ENCODE measurements at places on chromosomes 16 and 17.

GRCh38 chr16:19203374-19203966, 35.4 kb downstream of the SYT17 start:
- H3K27ac ChIP-seq: no peak overlapping the region
- H3K27me3 ChIP-seq: no peaks in the 10 kb centered on the region
- no peak overlapping the region for H3K4me3 ChIP-seq
- DNase-seq: no peak
- H3K4me1 ChIP-seq: no peaks in the 10 kb centered on the region

DNA sequence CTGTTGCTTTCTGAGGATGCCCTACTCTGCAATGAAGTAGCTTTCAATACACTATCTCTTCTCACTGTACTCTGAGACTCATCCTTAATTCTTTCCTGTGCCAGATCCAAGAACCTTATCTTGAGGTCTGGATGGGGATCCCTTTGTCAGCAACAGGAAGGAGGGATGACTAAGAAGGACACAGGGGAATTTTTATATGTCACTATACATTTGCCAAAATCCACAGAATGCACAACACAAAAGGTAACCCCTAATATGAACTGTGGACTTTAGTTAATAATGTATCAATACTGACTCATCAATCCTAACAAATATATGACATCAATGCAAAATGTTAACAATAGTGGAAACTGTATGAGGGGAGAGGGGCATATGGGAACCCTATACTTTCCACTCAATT, 4.7 kb upstream of the RBBP6 start:
- no peak for DNase-seq
- no peaks in the 10 kb centered on the region for H3K27me3 ChIP-seq

DNA sequence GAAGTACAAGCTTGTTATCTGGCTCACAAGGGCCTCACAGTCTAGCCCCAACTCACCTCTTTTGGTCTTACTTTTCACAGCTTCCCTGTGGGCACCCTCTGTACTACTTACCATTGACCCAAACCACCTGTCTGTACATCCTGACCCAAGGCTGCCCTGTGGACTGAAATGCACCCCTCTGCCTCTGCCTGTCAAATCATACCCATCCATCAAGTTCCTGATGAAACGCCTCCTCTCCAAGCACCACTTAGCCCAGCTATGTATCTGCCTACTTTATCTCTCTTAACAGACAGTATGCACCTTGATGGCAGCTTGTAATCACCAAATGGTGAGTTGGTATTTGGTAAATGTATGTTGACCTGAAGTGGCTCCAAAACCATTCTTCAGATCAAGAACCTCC, 7.5 kb upstream of the MAP3K14 start:
- peaks cover 20% of the 10 kb centered on the region for H3K4me1 ChIP-seq
- H3K36me3 ChIP-seq: no peaks in the 10 kb centered on the region
- no peaks in the 10 kb centered on the region for H3K27me3 ChIP-seq

DNA sequence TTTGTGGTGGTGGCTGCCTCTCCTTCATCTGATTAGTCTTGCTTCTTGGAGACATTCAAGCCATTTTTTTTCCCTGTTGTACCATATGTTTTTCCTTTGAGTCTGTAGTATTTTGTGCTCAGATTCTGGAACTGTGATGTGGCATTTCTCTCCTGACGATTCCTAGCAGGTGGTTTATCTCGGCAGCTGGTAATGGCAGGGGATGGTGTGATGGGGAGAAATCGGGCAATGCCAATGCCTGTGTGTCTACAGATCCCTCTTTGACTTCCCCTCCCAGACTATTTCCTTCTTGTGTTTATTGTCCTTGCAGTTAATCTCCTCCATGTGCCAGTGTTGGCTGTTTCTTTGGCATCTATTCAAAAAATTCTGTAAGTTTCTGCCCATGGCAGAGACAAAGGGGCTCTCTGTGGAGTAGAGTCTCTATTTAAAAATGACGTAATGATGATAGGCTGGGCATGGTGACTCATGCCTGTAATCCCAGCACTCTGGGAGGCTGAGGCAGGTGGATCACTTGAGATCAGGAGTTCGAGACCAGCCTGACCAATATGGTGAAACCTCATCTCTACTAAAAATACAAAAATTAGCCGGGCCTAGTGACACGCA, 90.2 kb upstream of the ERCC4 start:
- H3K27ac ChIP-seq: no peak overlapping the region
- H3K4me1 ChIP-seq: no peaks in the 10 kb centered on the region
- no peaks in the 10 kb centered on the region for H3K27me3 ChIP-seq
- H3K36me3 ChIP-seq: no peaks in the 10 kb centered on the region

DNA sequence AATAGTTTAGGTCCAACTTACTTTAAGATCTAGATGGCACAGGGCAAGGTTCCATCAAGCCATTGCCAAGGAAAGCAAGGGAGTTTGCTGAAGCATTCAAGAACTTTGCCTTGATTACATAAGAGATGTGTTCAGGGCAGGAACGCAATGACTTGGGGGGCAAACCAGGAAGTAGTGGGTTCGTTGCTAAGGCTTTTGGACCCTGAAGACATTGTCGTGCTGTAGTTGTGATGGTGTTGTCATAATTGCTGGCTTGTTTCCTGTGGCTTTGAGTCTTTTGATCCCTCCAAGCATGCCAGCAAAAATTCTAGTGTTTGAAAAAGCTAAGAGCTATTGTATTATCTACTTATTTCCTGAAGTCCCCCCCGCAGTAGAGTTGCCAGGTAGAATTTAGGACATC, 70.7 kb upstream of the HNF1B start:
- H3K27me3 ChIP-seq: no peaks in the 10 kb centered on the region
- no peaks in the 10 kb centered on the region for H3K36me3 ChIP-seq
- H3K4me3 ChIP-seq: no peak overlapping the region
- H3K4me1 ChIP-seq: no peaks in the 10 kb centered on the region

GRCh38 chr16:22665803-22666202, 148.2 kb upstream of the HS3ST2 start:
- no peaks in the 10 kb centered on the region for H3K4me1 ChIP-seq
- DNase-seq: no peak
- no peaks in the 10 kb centered on the region for H3K27me3 ChIP-seq
- no peak overlapping the region for H3K4me3 ChIP-seq

- H3K36me3 ChIP-seq: no peaks in the 10 kb centered on the region
- H3K27me3 ChIP-seq: no peaks in the 10 kb centered on the region
- no peak overlapping the region for H3K4me3 ChIP-seq
- H3K27ac ChIP-seq: no peak overlapping the region
- peaks cover 19% of the 10 kb centered on the region for H3K4me1 ChIP-seq
- DNase-seq: no peak
Measured at GRCh38 chr16:29114574-29114973, 129.7 kb downstream of the LAT start.

DNA sequence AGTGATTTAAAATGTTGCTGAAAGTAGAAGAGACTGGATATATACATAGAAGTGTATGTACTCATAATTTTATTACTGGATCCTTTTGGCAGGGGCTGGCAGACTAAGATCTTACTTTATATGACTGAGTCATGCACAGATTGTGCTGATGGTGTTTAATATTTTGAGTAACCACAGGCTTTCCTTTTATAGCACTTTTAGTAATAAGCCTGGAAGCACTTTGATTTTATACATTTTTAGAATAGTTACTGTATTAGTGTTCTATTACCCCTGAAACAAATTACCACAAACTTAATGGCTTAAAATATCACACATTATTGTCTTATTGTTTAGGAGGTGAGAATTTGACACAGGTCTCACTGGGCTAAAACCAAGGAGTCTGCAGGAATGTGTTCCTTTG, 113.4 kb upstream of the CDH8 start:
- no peaks in the 10 kb centered on the region for H3K27me3 ChIP-seq
- H3K27ac ChIP-seq: no peak overlapping the region
- DNase-seq: no peak
- H3K36me3 ChIP-seq: no peaks in the 10 kb centered on the region

DNA sequence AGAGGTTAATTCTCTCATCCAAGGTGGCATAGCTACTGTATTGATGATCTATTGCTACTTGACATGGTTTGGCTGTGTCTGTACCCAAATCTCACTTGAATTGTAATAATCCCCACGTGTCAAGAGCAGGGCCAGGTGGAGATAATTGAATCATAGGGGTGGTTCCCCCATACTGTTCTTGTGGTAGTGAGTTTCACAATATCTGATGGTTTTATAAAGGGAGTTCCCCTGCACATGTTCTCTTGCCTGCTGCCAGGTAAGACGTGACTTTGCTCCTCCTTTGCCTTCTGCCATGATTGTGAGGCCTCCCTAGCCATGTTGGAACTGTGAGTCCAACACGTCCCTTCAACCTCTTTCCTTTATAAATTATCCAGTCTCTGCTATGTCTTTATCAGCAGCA, 22.9 kb upstream of the CPPED1 start:
- no peak overlapping the region for H3K4me3 ChIP-seq
- H3K4me1 ChIP-seq: no peaks in the 10 kb centered on the region
- H3K27me3 ChIP-seq: no peaks in the 10 kb centered on the region
- no peaks in the 10 kb centered on the region for H3K36me3 ChIP-seq

GRCh38 chr16:4321286-4322120, 5.6 kb downstream of the GLIS2 start:
- H3K4me1 ChIP-seq: peaks cover 61% of the 10 kb centered on the region
- no peak overlapping the region for H3K4me3 ChIP-seq
- DNase-seq: no peak
- no peaks in the 10 kb centered on the region for H3K36me3 ChIP-seq
- H3K27me3 ChIP-seq: peaks cover 27% of the 10 kb centered on the region
- no peak overlapping the region for H3K27ac ChIP-seq

GRCh38 chr17:74190807-74191406, 12.6 kb upstream of the RPL38 start:
- H3K27me3 ChIP-seq: no peaks in the 10 kb centered on the region
- no peak overlapping the region for H3K4me3 ChIP-seq
- no peak for DNase-seq
- H3K36me3 ChIP-seq: no peaks in the 10 kb centered on the region
- no peak overlapping the region for H3K27ac ChIP-seq

Data from esophagus squamous epithelium (tissue), 5 donors.